Cardiac muscle cell (in vitro differentiated cells and primary cell): ENCODE measurements at places on chromosomes 3 and 15.

DNA sequence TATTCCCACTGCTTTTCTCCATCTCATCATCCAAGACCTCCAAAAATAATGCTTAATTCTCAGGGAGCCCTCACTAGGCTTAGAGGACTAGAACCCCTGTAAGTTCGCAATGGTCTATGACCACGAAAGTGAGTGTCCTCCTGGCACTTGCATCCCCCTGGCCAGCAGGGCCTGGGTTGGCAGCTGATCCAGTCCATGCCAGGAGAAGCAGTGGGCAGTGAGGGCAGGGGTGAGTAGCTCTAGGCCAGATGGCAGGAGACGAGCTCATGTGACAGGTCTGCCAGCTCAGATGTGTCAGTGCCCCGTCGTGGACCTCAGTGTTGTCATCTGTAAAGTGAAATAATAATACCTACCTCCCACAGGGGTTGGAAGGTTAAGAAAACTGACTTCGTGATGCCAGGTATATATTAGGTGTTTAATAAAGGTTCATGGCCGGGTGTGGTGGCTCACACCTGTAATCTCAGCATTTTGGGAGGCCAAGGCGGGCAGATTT is 11.1 kb downstream of the GP5 start:
- H3K27me3 ChIP-seq: no peaks in the 10 kb centered on the region
- no peak overlapping the region for H3K4me3 ChIP-seq
- no peaks in the 10 kb centered on the region for H3K4me1 ChIP-seq
- DNase-seq: no peak
- H3K27ac ChIP-seq: no peak overlapping the region

DNA sequence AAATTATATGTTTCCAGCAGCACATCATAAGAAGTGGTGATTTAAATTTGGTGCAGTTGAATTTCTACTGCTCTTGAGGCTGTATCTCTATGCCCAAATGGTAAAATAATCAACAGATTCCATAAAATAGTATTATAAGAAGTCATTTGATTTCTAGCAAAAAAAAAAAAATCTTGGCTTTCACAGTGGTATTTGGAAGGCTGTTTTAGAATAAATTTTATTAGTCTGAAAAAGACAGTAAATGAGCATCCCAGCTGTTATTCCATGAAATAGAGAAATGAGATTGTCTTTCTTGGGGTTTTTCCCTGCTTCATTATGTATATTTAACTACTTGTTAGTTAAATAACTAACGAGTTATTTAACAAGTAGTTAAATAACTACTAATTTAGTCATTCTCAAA is 156.0 kb upstream of the ABI3BP start:
- DNase-seq: no peak
- no peaks in the 10 kb centered on the region for H3K4me1 ChIP-seq
- H3K4me3 ChIP-seq: no peak overlapping the region
- H3K36me3 ChIP-seq: no peaks in the 10 kb centered on the region

GRCh38 chr3:63395960-63396359 is 117.9 kb downstream of the SYNPR start:
- H3K36me3 ChIP-seq: no peaks in the 10 kb centered on the region
- no peak overlapping the region for H3K4me3 ChIP-seq
- peaks cover 17% of the 10 kb centered on the region for H3K27me3 ChIP-seq
- no peaks in the 10 kb centered on the region for H3K4me1 ChIP-seq

DNA sequence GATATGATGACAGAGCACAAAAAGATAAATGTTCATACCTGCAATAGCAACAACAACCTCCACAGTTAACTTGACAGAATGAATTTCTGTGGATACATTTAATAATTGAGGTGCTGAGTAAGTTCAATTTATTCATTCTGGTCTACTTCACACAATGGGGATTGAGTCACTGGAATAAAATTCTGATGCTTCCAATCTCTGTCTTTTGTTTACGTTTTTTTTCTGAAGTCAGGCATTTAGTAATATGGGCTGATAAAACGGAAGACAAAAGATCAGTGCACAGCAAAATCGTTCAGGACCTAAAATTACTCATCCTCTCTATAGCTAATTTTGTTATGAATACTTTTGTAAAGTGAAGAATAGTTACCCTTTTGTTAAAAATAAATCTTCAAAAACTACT is 565.9 kb upstream of the CCDC54 start:
- DNase-seq: peak; percentile 66
- H3K36me3 ChIP-seq: no peaks in the 10 kb centered on the region

DNA sequence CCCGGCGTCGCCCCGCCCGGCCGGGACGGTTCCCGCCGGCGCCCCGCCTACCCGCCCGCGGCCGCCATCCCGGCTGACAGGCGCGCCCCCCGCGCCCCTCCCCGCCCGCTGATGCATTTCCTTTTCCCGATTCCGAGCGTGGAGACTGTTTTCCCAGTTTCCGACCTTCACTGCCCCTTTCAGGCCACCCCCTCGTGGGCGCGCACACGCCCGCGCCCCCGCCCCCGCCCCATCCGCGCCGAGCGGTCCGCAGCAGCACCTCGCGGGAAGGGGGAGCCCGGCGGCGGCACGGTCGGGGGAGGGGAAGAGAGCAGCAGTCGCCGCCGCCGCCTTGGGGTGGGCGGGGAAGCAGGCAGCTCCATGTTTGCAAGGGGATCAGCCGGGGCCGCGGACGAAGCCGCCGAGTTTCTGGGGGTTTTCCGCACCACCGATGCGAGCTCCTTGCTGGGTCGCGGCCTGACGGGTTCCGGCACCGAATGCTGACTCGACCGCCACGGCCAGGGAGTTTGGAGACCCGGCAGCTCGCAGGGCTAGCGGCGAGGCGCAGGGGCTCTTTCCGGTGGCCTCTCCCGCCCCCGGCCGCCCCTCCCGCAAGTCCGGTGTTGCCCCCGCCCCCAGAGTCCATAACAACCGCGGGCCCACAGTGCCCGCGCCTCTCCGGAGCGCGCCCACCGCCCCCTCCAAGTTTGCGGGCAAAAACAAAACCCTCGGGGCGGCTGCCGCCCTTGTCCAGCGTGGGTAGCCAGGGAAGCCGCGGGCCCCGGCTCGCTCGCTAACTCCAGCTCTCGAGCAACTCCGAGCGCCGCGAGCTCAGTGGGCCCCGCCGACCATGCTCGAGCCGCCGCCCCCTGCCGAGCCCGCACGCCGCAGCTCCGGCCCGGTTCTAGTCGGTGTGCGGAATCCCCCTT is 3.2 kb upstream of the SIN3A start:
- H3K27me3 ChIP-seq: no peaks in the 10 kb centered on the region
- no peaks in the 10 kb centered on the region for H3K36me3 ChIP-seq
- H3K4me3 ChIP-seq: peak overlapping the region; percentile 74
- DNase-seq: peak; percentile 83

DNA sequence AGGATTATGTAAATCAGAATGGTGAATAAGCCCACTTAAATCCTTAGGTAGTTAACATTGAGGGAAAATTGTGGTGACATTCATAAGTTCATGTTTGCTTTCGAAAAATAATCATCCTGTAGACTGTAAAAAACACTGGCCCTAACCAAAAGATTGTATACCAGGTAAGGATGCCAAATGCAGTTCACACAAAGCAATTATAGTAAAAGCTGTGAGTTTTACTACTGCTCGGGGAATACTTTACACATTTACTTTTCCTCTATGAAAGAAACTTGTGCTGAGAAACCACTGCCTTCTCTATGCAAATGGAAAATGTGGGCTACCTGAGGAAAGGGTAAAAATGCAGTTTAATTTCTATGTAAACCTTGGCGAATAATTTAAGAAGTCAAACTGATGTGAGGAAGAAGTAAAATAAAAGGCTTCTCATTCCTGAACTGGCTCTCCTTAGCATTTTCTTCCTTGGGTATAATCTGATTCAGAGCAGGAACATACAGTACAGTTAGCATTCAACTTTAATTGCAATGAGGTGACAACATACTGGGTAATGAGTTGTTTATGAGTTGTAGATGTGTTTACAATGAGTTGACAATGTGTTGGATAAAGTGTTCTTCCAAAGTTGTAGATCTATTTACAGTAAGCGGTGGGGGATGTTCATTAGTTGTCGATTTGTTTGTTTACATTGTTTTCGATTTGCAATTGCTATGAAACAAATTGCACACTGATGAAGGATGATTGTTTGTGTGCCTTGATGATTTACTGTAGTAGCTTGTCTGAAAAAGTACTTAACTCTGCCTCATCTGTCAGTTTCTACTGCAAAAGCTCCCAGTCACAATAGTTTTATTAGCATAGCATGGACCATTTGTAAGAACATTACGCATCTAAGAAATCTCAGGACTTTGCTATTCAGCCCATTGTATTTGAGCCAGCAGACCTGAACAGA is 453.0 kb upstream of the DPH6 start:
- H3K27me3 ChIP-seq: no peaks in the 10 kb centered on the region
- H3K36me3 ChIP-seq: no peaks in the 10 kb centered on the region
- H3K4me3 ChIP-seq: no peak overlapping the region

GRCh38 chr3:172692751-172693338 is 18.0 kb downstream of the NCEH1 start:
- H3K4me3 ChIP-seq: no peak overlapping the region
- H3K27ac ChIP-seq: no peak overlapping the region
- no peaks in the 10 kb centered on the region for H3K36me3 ChIP-seq

DNA sequence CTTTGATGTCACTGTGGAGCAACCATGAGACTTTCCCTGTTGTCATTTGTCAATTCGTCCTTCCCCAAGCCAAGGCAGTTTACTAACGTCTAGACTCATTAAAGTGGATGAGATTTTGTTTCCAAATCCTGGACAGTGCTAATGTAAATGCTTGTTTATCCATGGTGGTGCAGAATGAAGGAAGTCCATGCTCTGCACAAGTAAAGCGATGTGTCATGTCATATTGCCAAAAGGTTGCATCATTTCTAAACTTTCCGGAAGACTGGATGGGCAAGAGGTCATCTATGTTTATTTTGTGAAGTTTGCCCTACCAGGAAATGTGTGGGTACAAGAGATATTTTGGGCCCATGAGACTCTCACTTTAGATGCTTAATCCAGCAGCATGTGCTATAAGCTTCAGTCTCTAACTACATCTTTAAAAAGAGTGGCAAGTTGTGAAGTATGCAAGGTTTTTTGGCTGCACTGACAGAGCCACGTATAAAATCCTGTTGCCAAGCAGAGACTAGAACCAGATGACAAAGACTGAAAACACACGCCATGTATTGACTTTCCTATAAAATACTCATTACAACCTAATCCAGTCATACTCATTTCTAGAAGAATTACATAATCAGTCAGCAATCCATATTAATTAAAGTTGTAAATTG is 72.1 kb upstream of the FNDC3B start:
- no peaks in the 10 kb centered on the region for H3K27me3 ChIP-seq
- DNase-seq: no peak
- no peak overlapping the region for H3K27ac ChIP-seq
- no peak overlapping the region for H3K4me3 ChIP-seq
- no peaks in the 10 kb centered on the region for H3K36me3 ChIP-seq

DNA sequence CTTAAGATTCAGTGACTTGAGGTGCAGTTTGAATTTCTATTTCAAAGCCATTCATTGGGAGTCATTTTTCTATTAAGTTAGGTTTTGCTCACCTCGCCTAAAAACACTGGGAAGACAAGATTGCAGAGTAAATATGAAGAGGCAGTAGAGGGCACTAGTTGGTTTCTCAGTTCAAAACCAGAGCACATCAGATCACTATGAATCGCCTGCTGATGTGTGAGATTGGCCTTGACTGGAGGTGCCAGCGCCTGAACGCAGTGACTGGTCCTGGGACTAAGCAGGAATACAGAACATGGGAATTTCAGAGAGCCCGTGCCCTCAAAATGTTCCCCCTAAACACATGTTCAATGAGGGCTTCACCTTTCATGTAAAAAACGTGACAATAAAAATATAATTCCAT is 229.0 kb downstream of the ITPR1 start:
- H3K4me3 ChIP-seq: no peak overlapping the region
- H3K27ac ChIP-seq: no peak overlapping the region
- H3K36me3 ChIP-seq: no peaks in the 10 kb centered on the region
- no peaks in the 10 kb centered on the region for H3K4me1 ChIP-seq
- DNase-seq: peak; percentile 76

- H3K27ac ChIP-seq: no peak overlapping the region
- H3K4me1 ChIP-seq: no peaks in the 10 kb centered on the region
- H3K4me3 ChIP-seq: no peak overlapping the region
- peak; percentile 32 for DNase-seq
These were observed 560.3 kb upstream of the NR2F2 start for GRCh38 chr15:95770196-95770595.

- peak; percentile 71 for DNase-seq
- no peak overlapping the region for H3K4me3 ChIP-seq
- H3K27ac ChIP-seq: no peak overlapping the region
- no peaks in the 10 kb centered on the region for H3K36me3 ChIP-seq
These were observed 394.9 kb downstream of the PTPRG start for GRCh38 chr3:61956236-61956635.

- no peak for DNase-seq
- no peak overlapping the region for H3K27ac ChIP-seq
These were observed 113.8 kb downstream of the UBE2E2 start for GRCh38 chr3:23316924-23317323.

DNA sequence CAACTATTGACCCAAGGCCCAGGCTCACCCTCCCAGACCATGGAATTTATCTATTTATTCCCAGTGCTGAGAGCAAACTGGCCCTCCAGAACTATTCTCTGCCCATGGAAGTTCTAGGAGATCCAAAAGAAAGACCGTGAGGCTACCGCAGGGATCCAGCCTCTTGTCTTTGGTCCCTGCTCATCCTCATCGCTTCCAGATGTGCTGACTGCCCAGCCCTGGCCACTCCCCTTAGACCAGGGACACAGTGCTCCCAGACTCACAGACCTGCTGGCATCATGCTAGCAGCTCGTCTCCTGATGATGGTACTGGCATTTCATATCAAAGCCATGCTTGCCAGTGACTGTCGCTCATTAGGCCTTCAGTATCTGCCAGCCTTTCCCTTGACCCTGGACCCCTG is 405.7 kb upstream of the PPP2R3A start:
- no peak for DNase-seq
- no peaks in the 10 kb centered on the region for H3K4me1 ChIP-seq
- H3K27ac ChIP-seq: no peak overlapping the region
- H3K27me3 ChIP-seq: no peaks in the 10 kb centered on the region
- no peaks in the 10 kb centered on the region for H3K36me3 ChIP-seq

DNA sequence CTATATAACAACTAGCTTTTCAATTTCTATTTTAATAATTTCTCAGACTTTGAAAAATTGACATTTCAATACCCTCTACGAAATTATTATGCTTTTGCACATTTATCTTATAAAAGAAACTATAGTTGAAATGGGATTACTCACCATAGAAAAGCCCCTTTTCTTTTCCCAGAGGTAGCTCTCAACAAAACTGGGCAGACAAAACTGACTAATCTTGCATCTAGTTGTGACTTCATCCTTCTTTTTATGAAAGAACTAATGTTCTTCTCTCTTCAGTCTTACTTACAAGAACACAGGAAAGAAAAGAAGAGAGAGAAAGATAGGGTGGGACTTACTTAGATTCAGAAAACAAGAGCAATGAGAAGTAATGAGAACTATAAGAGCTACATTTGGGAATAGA is 61.0 kb downstream of the GPR160 start:
- no peaks in the 10 kb centered on the region for H3K4me1 ChIP-seq
- DNase-seq: no peak
- peaks cover 86% of the 10 kb centered on the region for H3K36me3 ChIP-seq
- no peak overlapping the region for H3K4me3 ChIP-seq
- H3K27ac ChIP-seq: no peak overlapping the region

DNA sequence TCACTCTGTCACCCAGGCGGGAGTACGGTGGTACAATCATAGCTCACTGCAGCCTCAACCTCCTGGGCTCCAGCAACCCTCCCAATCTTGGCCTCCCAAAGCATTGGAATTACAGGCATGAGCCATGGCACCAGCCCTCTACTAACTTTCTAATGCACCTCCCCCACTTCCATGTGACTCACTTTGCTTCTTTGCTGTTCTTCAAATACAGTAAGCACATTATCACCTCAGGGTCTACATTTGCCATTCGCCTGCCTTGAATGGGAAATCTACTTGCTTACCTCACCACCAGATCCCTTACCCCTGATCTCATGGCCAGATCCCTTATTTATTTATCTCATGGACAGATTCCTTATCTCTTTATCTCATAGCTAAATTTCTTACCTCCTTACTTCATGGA is 235.3 kb downstream of the KCNMB2 start:
- no peaks in the 10 kb centered on the region for H3K27me3 ChIP-seq
- no peaks in the 10 kb centered on the region for H3K36me3 ChIP-seq
- no peaks in the 10 kb centered on the region for H3K4me1 ChIP-seq
